GM23338 (cell line): ENCODE measurements at places on chromosomes 3 and 15. TPM values are rescaled to one million over a fixed set of nuclear protein-coding genes. Genes with fewer than 3 reads are reported as not detected.
A peak's percentile ranks its signal among the peaks of the same experiment; 100 is the strongest.

GRCh38 chr3:110929816-110930215 is 141.8 kb upstream of the NECTIN3 start:
- DNase-seq, result no peak
- no peak overlapping the region for H3K4me3 ChIP-seq
- no peaks in the 10 kb centered on the region for H3K4me1 ChIP-seq
- no peak overlapping the region for H3K27ac ChIP-seq

DNA sequence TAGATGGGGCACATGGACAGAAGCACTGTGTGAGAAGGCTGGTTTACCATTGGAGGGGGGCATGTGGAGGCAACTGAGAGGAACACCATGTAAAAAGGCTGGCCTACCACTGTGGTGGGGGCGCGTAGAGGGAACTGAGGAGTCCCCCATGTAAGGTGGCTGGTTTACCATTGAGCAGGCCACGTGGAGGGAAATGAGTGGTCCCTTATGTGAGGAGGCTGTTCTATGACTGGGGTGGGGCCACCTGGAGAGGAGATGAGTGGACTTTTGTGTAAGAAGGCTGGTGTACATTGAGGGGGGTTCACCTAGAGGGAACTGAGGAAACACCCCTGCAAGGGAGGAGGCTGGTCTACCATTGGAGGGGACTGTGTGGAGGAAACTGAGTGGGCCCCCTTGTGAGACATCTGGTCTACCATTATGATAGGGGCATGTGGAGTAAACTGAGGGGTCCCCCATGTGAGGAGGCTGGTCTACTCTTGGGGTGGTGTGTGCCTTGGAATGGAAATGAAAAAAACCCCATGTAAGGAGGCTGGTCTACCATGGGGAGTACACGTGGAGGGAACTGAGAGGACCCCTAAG is 156.9 kb downstream of the FBLN2 start:
- DNase-seq, result no peak
- H3K4me3 ChIP-seq, result no peak overlapping the region
- H3K36me3 ChIP-seq, result no peaks in the 10 kb centered on the region
- no peak overlapping the region for H3K27ac ChIP-seq
- 0 out of 2 replicates have a peak, but pooled peaks cover under 1% of the 10 kb centered on the region for H3K4me1 ChIP-seq
- no peaks in the 10 kb centered on the region for H3K27me3 ChIP-seq

DNA sequence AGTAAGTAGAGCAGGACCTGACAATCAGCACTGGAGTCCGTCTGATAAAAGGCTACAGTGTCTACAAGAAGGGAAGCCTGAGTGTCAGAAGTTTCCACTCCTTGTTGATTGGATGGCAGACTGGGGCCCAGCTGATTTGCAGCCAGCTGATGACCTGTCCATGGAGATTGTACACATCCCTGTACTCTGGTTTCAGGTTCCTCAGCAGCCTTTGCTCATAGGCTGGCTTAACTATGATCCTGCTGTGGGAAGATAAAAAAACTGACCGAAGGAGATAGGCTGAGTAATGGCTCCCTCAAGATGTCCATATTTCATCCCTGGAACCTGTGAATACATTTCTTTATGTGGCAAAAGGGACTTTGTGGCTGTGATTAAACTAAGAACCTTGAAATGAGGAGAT is 11.7 kb upstream of the LACTB start:
- H3K4me3 ChIP-seq, result no peak overlapping the region
- DNase-seq, result no peak
- H3K27ac ChIP-seq, result no peak overlapping the region

GRCh38 chr3:179660872-179661271 is 8.0 kb downstream of the USP13 start:
- H3K36me3 ChIP-seq, result no peaks in the 10 kb centered on the region
- peaks cover 19% of the 10 kb centered on the region; the same call in 1 of the 2 replicates for H3K4me1 ChIP-seq
- no peak overlapping the region for H3K4me3 ChIP-seq
- no peaks in the 10 kb centered on the region for H3K27me3 ChIP-seq

DNA sequence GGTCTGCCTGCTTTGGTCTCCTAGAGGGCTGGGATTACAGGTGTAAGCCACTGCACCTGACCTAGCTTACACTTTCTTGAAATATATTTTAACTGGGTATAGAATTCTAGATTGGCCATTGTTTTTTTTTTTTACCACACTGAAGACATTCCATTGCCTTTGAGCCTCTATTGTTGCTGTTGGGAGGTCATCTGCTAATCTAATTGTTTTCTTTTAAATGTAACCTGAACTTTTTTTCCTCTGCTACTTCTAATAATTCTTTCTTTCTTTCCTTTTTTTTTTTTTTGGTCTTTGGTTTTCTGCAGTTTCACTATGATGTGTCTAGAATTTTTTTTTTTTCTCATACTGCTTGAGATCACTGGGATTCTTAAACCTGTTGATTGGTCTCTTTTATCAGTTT is 28.1 kb downstream of the ERICH6 start:
- H3K27me3 ChIP-seq, result no peaks in the 10 kb centered on the region
- H3K4me1 ChIP-seq, result no peaks in the 10 kb centered on the region
- no peak overlapping the region for H3K4me3 ChIP-seq
- H3K27ac ChIP-seq, result no peak overlapping the region
- peaks cover 8% of the 10 kb centered on the region; the same call in 1 of the 2 replicates for H3K36me3 ChIP-seq

DNA sequence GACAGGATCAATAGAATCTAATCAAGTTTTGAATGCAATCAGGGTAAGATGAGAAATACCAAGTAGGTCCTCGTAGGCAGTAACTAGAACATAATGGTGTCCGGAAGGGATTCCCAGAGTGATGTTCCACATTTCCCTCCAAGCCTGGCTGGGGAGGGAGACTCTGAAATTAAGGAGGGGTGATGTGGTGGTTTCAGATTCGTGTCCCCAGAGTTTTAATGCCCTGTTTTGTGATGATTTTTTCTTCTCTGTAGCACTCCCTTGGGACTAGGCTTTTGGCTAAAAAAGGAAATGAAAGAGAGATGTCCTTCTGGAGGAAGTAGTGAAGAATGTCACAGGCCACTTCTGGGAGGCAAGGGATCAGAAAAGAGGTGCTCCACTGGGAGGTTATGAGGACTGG is 108.3 kb upstream of the CACNA2D3 start:
- no peak for DNase-seq
- no peaks in the 10 kb centered on the region for H3K36me3 ChIP-seq
- no peak overlapping the region for H3K4me3 ChIP-seq
- H3K4me1 ChIP-seq, result peaks cover 7% of the 10 kb centered on the region; the same call in 1 of the 2 replicates

- no peaks in the 10 kb centered on the region for H3K27me3 ChIP-seq
- H3K4me3 ChIP-seq, result no peak overlapping the region
- H3K36me3 ChIP-seq, result no peaks in the 10 kb centered on the region
Measured at GRCh38 chr3:62558549-62559112, 185.3 kb upstream of the FEZF2 start.

GRCh38 chr3:8729479-8729878 is 4.1 kb upstream of the CAV3 start:
- no peaks in the 10 kb centered on the region for H3K27me3 ChIP-seq
- H3K27ac ChIP-seq, result no peak overlapping the region
- H3K36me3 ChIP-seq, result no peaks in the 10 kb centered on the region
- peaks cover 8% of the 10 kb centered on the region for H3K4me1 ChIP-seq

DNA sequence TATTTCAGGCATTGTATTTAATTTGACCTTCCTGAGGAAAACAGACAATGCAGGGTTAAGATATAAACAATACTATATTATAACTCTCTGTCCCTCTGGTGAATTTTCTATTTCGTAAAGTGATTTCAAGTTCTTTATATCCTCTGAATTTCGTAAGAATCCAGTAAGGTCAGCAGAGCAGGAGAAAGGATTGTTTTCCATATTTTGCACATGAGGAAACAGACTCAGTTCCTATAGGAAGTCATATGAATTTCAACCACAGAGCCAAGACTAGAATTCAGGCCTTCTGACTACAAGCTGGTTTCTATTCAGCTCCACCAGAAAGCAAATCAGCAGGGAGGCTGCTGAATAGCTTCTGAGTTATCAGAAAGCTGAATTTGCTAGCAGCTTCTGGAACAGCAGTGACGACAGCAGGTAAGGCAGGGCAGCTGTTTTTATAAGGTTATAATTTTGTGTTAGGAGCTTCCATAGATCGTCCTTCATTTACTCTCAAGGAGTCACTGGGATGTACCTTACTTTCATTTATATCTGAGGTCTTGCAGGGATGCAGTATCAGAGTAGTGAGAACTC is 11.1 kb upstream of the PLAAT1 start:
- no peaks in the 10 kb centered on the region for H3K27me3 ChIP-seq
- peaks cover 54% of the 10 kb centered on the region for H3K4me1 ChIP-seq
- H3K36me3 ChIP-seq, result no peaks in the 10 kb centered on the region

GRCh38 chr3:42376344-42376798 is 34.0 kb downstream of the LYZL4 start:
- no peak overlapping the region for H3K27ac ChIP-seq
- H3K4me3 ChIP-seq, result no peak overlapping the region
- H3K4me1 ChIP-seq, result no peaks in the 10 kb centered on the region
- DNase-seq, result no peak
- H3K36me3 ChIP-seq, result no peaks in the 10 kb centered on the region

GRCh38 chr15:89364341-89364740 is 29.7 kb upstream of the POLG start:
- H3K4me3 ChIP-seq, result no peak overlapping the region
- no peaks in the 10 kb centered on the region; the same call in 1 of the 2 replicates for H3K36me3 ChIP-seq
- DNase-seq, result no peak
- H3K27me3 ChIP-seq, result peaks cover 100% of the 10 kb centered on the region
- H3K27ac ChIP-seq, result no peak overlapping the region

- H3K27me3 ChIP-seq, result peaks cover 3% of the 10 kb centered on the region; the same call in 1 of the 2 replicates
- DNase-seq, result no peak
- no peak overlapping the region for H3K27ac ChIP-seq
- no peaks in the 10 kb centered on the region for H3K4me1 ChIP-seq
- no peaks in the 10 kb centered on the region for H3K36me3 ChIP-seq
- no peak overlapping the region for H3K4me3 ChIP-seq
Measured at GRCh38 chr15:55708720-55709119, 34.2 kb downstream of the PRTG start.

- H3K27ac ChIP-seq, result peak overlapping the region; percentile 45; the same call in 1 of the 2 replicates
- no peak overlapping the region for H3K4me3 ChIP-seq
- peak; percentile 77 for DNase-seq
- H3K27me3 ChIP-seq, result no peaks in the 10 kb centered on the region
Measured at GRCh38 chr15:48856942-48857341, 21.0 kb upstream of the EID1 start.

DNA sequence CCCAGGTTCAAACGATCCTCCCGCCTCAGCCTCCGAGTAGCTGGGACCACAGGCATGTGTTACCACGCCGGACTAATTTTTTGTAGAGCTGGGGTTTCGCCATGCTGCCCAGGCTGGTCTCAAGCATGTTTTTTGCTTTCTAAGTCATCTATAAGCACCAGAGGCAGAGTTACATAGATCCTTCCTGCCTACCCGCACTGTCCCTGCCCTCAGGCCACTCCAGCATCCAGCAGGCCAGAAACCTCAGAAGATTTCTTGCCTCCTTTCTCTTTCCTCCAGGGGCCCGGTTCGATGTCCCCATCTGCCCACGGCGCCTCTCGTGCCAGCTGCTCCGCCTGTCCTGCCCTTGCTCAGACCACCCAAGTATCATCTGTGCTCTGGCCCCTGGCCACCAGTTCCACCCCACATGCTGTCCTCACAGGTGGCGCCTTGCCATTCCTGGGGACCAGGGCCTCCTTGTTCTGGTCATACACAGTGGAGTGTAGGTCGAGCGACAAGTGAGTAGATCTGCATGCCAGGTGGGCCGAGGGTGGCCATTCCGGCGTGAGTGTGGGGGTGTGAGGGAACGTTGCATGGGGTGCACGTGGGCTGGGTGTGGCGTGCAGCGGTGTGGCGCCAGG is 27.3 kb downstream of the KLHDC8B start:
- H3K36me3 ChIP-seq, result no peaks in the 10 kb centered on the region
- H3K4me3 ChIP-seq, result no peak overlapping the region
- DNase-seq, result no peak
- H3K27me3 ChIP-seq, result no peaks in the 10 kb centered on the region; the same call in 1 of the 2 replicates

DNA sequence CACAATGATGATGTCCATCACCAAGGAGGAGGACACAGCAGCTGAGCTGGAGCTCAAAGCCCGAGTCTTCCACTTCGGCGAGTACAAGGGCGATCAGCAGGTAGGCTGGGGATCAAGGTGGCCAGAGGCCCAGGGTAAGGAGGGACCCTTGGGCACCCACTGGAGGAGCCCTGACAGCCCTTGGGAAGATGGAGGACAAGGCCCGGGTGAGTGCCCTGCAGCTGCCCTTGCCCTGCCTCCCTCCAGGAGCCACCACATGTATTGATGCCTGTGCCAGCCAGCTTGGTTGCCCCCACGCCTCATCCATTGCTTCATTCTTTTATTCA is 38.4 kb downstream of the CFAP100 start:
- no peaks in the 10 kb centered on the region for H3K36me3 ChIP-seq
- DNase-seq, result no peak
- no peaks in the 10 kb centered on the region for H3K27me3 ChIP-seq
- no peaks in the 10 kb centered on the region for H3K4me1 ChIP-seq
- H3K4me3 ChIP-seq, result no peak overlapping the region

- no peaks in the 10 kb centered on the region for H3K36me3 ChIP-seq
- H3K4me1 ChIP-seq, result no peaks in the 10 kb centered on the region
- no peaks in the 10 kb centered on the region for H3K27me3 ChIP-seq
- no peak overlapping the region for H3K4me3 ChIP-seq
- no peak for DNase-seq
Measured at GRCh38 chr15:99386391-99386790, 135.1 kb downstream of the LRRC28 start.

DNA sequence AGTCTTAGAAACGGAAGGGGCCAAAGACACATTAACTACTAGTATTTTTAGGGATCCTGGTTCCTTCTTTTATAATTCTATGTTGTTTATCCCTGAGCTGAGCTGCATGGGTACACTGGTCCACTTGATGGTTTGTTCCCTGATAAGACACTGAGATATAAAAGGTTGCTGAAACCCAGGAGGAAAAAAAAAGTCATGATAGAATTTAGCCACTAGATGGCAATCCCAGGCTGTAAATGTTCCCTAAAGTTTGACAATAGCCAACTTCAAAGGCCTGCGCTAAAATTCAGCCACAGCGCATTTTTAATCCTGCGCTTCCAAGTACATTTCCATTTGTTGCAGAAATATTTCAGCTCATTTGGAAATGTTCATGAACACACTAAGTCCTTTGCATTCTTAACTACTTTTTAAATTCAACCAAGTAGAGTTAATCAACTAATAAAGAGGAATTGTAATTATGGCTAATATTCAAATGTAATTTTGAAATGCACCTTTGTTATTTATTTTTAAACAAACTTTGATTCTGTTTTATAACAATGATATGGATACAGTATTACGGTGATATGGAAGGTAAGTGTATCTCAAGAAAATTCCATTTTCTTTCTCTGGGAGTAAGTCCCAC is 249.3 kb upstream of the FEZF2 start:
- no peak overlapping the region for H3K4me3 ChIP-seq
- H3K36me3 ChIP-seq, result no peaks in the 10 kb centered on the region
- no peaks in the 10 kb centered on the region for H3K27me3 ChIP-seq
- peak; percentile 77 for DNase-seq
- no peak overlapping the region for H3K27ac ChIP-seq

GRCh38 chr3:151709847-151710246 is 23.9 kb upstream of the AADACL2 start:
- no peaks in the 10 kb centered on the region for H3K27me3 ChIP-seq
- H3K27ac ChIP-seq, result no peak overlapping the region
- H3K4me3 ChIP-seq, result no peak overlapping the region
- DNase-seq, result no peak

GRCh38 chr3:178238179-178238578 is 298.1 kb upstream of the KCNMB2 start:
- 0 out of 2 replicates have a peak, but pooled peaks cover 5% of the 10 kb centered on the region for H3K36me3 ChIP-seq
- peaks cover 52% of the 10 kb centered on the region for H3K4me1 ChIP-seq
- H3K4me3 ChIP-seq, result no peak overlapping the region
- DNase-seq, result peak; percentile 43

Gene CA12
- 2.9 and 5.2 TPM in 2 replicates for total RNA-seq

Gene RARB
- 0.14 and 0.39 TPM in 2 replicates for total RNA-seq

Gene IQCF5
- total RNA-seq, result not detected in 2 replicates

Gene ROPN1
- 0.27 TPM in 1 of 2 replicates, not detected in the other for total RNA-seq

Gene CDCP1
- 17.4 and 20.1 TPM in 2 replicates for total RNA-seq

Gene SERPINI2
- total RNA-seq, result 1.8 and 2.5 TPM in 2 replicates

Gene MYEF2
- total RNA-seq, result 60.7 and 79.7 TPM in 2 replicates

Gene MEIS2
- total RNA-seq, result not detected in 2 replicates
